Retinal pigment epithelial cell (primary cell): ENCODE measurements at places on chromosomes 12 and 14.

GRCh38 chr12:92194561-92194960, 48.9 kb upstream of the BTG1 start:
- DNase-seq: no peak

GRCh38 chr12:62332598-62332997, 72.4 kb downstream of the USP15 start:
- DNase-seq: no peak

DNA sequence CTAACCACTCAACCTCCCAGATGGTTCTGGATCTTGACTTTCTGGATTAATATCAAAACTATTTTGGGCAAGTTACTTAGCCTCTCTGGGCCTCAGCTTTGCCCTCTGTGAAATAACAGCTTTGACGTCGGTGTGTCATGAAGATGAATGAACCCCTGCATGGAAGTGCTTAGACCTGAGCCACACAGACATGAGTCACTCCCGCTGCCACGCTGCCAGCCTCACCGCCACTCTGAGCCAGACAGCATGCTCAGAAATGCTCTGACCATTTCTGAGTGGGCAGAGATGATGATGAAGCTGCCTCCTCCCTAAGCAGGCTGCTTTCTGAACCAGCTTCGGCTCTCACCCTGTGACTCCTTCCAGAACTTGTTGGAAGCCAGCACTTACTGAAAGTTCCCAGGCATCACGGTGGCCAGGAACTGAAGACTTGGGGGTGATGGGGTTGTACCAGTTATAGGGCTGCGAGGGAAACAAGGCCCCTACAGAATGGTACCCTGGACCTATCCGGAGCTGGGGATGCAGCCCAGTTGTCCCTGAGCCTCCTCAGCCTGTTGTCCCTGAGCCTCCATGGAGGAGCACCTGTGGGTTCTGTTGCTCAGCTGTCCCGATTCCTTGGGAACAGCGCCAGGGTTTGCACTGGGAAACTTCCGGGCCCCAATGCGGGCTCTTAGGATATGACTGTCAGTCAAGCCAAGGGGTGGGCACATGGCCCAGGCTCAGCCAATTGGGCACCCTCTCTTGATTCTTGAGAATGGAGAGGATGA, 2.0 kb upstream of the CCDC197 start:
- peak; percentile 60 for DNase-seq

- DNase-seq: peak; percentile 71
These were observed 19.5 kb downstream of the DCAF5 start for GRCh38 chr14:69133206-69134125.

DNA sequence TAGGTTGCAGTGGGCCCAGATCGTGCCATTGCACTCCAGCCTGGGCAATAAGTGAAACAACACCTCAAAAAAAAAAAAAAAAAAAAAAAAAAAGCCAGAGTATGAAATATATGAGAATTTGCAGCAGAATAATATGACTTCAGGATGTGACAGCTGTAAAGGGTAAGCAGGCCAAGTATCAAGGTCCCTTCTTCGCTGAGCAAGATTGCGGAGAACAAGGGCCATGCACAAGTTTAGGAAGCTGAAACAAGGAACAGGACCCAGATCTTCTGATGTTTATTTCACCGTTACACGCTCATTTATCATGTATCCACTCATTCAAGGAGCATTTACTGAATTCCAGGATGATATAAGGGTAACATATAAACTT, 659 bp upstream of the FOXJ2 start:
- no peak for DNase-seq
